ENCODE measurements at places on chromosomes 2 and 18. TPM values are rescaled to one million over a fixed set of nuclear protein-coding genes. Genes with fewer than 3 reads are reported as not detected.

Gene MDH1B
- 0.90 TPM for total RNA-seq

GRCh38 chr18:58525517-58525916 lies 103.4 kb downstream of the ALPK2 start:
- H3K4me3 ChIP-seq, result no peak overlapping the region
- H3K36me3 ChIP-seq, result no peaks in the 10 kb centered on the region
- H3K27ac ChIP-seq, result peak overlapping the region; percentile 31
- DNase-seq, result peak; percentile 64
- H3K27me3 ChIP-seq, result peaks cover 20% of the 10 kb centered on the region

DNA sequence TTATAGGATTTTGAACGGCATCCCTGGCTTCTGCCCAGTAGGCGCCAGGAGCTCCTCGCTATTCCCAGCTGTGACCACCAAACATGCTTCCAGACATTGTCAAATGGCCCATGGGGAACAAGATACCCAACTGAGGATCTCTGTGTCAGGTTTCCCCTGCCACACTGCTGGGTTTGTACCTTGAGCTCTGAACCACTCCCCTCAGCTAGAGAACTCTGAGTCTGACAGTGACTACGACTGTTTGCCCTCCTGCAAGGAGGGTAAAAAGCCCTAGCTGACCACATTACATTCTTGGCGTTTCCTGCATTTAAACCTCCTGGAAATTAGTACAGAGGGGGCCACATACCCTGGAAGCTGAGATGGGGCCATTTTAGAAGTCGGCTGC lies 12.4 kb downstream of the LRRFIP1 start:
- H3K27ac ChIP-seq, result no peak overlapping the region
- peaks cover 11% of the 10 kb centered on the region for H3K4me1 ChIP-seq
- DNase-seq, result no peak
- peaks cover 6% of the 10 kb centered on the region for H3K36me3 ChIP-seq

GRCh38 chr2:78120275-78120674 lies 598.1 kb upstream of the LRRTM4 start:
- no peaks in the 10 kb centered on the region for H3K4me1 ChIP-seq
- H3K36me3 ChIP-seq, result no peaks in the 10 kb centered on the region
- H3K27me3 ChIP-seq, result no peaks in the 10 kb centered on the region
- no peak overlapping the region for H3K4me3 ChIP-seq
- no peak overlapping the region for H3K27ac ChIP-seq

DNA sequence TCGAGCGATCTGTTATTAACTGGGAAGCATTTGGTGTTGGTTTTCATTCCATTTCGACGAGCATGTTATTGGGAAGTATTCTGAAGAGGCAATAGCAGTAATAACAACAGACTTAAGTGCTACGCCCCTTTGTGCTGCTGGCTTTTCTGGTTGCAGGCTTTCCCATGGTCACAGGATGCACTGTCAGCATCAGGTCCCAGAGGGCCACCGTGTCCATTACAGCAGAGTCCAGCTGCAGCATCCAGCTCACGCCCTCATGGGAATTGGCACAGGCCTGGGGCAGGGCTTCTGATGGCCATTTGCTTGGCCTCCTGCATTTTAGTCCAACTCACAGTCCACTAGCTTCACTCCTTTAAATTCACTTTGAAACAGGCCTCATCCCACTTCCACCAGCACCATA lies 44.4 kb downstream of the BCL2L11 start:
- H3K4me3 ChIP-seq, result no peak overlapping the region
- H3K4me1 ChIP-seq, result peaks cover 42% of the 10 kb centered on the region
- peaks cover 4% of the 10 kb centered on the region for H3K27me3 ChIP-seq

All from activated naive CD8-positive, alpha-beta T cell treated with anti-CD3 and anti-CD28 coated beads for 36 hours (primary cell).